Right forelimb (tissue), 1 donor: ENCODE measurements at places on chromosomes 16 and 17.
A peak's percentile ranks its signal among the peaks of the same experiment; 100 is the strongest.

- DNase-seq = no peak
These were observed 21.5 kb upstream of the HELZ start for GRCh38 chr17:67266496-67266895.

GRCh38 chr17:43367737-43368242, 31.0 kb upstream of the ARL4D start:
- DNase-seq = no peak

GRCh38 chr16:30112197-30113030, 923 bp downstream of the GDPD3 start:
- DNase-seq = peak; percentile 60

- no peak for DNase-seq
These were observed 2.7 kb downstream of the TRAF7 start for GRCh38 chr16:2158262-2158638.

GRCh38 chr16:12463961-12464360, 339.7 kb downstream of the CPPED1 start:
- no peak for DNase-seq

DNA sequence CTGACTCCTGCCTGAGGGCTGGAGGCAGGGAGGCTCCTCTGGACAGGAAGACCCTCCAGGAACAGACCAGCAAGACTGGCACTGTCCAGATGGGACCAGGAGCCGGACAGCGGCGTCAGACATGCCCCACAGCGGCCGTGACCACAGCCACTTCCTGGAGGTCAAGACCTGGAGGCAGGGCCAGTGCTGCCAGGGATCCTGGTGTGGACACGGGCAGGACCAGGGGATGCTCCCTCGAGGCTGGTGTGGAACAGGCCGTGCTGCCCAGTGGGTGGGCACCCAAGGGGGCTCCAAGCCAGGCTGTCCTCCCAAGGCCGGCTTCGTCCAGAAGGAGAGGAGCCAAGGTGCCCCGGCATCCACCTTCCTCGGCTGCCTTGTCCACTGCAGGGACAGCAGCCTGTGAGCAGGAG, 4.5 kb upstream of the CCDC57 start:
- DNase-seq = no peak

DNA sequence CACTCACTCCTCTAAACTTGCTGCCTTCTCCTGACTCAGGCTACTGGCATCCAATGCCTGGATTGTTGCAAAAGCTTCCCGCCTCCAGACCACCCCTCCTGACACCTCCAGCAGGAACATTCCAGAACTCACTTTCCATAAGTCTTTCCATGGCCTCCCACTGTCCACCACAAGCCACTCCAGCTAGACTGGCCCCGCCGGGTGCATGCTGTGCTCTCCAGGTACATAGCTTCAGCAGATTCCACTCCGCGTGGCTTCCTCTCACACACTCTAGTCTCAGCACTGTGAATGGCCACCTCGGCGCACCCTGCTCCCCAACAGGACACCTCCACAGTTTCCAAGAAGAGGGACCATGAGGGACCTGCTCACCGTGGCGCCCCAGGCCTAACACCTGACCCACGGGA, 25.9 kb upstream of the FAAP100 start:
- no peak for DNase-seq

GRCh38 chr16:54055864-54056263, 230.7 kb downstream of the IRX3 start:
- no peak for DNase-seq

DNA sequence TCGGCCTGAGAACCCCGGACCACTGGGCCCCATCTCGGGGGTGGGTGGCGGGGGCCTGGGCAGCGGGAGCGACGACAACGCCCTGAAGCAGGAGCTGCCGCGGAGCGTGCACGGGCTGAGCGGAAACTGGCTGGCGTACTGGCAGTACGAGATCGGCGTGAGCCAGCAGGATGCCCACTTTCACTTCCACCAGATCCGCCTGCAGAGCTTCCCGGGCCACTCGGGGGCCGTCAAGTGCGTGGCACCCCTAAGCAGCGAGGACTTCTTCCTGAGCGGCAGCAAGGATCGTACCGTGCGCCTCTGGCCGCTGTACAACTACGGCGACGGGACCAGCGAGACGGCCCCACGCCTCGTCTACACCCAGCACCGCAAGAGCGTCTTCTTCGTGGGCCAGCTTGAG, 8.9 kb upstream of the SERPINF2 start:
- DNase-seq = no peak

DNA sequence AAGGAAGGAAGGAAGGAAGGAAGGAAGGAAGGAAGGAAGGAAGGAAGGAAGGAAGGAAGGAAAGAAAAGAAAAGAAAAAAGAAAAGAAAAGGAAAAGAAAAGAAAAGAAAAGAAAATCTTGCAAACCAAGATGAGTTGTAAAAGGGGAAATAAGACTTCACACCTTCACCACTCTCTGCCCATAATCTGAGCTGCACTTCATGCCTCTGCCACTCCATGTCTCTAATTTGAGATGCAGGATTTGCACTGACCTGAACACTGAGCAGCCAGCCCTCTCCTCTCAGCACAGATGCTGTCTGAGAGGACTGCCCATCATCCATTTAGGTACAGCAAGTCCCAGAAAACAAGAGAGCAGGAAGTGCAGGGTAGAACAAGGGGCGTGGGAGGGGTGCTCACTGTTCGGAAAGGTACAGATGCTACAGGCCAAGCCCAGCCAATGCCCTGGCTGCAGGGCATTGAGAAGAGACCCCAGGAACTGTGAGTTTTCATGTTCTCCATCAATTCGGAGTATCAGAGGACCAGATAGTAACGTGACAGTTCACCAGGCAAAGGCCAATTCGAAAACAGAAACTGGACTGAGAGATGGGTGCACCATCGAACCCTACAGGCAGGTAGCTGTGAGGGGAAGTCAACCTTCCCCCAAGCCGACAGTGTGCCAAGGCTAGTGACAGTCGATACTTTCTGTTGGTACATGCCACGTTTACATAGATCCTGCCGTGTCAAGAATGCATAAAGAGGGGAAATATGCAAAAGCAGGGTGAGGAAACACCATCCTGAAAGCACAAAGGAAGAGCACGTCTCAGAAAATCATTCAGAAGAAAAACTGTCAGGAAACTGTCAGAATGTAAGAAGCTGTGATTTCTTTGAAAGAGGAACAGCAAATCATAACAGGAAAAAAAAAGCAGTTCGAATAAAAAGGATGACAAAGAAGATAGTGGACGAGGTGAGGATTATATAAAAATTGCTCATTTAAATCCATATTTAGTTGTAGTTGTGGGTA, 142.0 kb upstream of the RCVRN start:
- DNase-seq = no peak

GRCh38 chr17:79926142-79926604, 86.9 kb upstream of the CBX4 start:
- DNase-seq = no peak

GRCh38 chr17:8087075-8087951, at the start of gene ALOX12B:
Gene ALOX12B (minus strand): TSS chr17:8087716. CDS start chr17:8087442, 274 bp downstream.
- DNase-seq = no peak

GRCh38 chr16:64282181-64282580, 839.7 kb downstream of the CDH11 start:
- DNase-seq = no peak

GRCh38 chr17:27836651-27837050, 36.3 kb upstream of the NOS2 start:
- no peak for DNase-seq

GRCh38 chr17:2070241-2071023, 15.5 kb downstream of the HIC1 start:
- no peak for DNase-seq

GRCh38 chr17:57975044-57975443, 13.0 kb downstream of the VEZF1 start:
- DNase-seq = no peak

GRCh38 chr17:32870969-32871368, 6.0 kb downstream of the MYO1D start:
- DNase-seq = no peak

DNA sequence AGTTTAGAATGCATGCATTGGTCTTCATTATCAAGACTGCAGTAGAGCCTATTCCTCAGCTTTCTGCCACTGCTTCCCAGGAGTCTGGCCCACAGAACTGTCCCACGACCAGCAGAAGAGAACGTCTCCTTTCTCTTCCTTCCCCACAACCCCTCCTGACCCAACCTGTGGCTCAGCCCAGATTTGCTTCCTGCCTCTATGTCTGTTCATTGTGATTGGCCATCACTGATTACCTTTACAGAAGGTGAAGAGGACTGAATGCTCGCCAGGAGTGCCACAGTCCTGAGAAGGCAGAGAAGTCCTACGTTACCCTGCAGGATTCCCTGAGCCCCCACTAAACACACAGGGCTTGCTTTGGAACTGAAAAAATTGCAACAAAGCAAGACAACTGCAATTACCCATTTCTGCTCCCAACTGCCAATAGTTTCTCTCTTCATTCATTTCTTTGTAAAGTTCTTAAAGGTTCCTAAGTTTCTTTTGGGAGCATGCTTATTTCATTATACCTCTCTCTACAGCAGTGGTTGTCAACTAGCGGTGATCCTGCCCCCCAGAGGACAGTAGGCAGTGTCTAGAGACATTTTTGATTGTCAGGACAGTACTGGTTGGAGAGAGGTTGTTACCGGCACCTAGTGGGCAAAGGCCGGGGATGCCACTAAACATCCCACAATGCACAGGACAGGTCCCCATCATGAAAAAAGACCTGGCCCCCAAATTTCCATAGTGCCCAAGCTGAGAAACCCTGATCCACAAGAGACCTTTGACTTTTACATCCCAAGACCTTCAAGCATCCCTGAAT, 4.5 kb upstream of the NAT9 start:
- DNase-seq = no peak

GRCh38 chr16:35344012-35344762, 1884.8 kb downstream of the TP53TG3F start:
- no peak for DNase-seq

DNA sequence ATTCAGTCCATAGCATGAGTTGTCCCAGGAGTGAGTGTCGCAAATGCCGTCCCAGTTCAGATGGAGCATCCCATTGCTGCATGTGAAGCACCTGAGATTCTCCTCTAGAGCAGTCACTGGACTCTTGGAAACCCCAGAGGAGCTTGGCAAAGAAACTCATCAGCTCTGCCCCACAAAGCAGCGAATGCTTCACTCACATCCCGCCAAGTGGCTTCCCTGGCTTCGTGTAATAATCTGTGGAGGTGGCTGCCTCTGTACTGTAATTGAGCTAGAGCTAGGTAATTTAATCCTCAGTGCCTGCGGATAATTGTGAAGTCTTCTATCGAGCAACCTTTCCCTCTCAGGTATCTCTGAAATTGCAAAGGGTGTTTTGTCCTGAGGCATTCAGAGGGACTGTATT, 107.1 kb downstream of the SNX29 start:
- DNase-seq = no peak

DNA sequence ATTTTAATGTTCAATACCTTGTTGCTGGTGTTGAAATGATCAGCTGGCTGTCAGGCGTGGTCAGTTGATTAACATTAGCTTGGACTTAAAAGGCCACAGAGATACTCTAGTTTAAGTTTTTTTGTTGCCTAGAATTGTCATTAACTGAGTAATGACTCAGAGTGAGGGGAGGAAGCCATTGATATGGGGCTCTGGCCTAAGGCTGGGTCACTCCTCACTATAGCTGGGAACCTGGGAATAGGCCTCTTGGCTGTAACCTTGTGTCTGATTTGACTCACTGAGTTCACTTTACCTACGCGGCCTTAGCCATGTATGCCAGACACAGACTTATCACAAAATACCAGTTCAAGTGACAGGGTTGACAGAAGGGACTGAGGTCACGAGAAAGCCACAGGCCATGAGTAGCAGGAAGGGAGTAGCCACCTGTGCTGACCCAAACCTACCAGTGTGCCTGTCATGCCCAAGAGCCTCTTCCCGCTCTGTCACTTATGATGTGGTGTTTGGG, 37.9 kb upstream of the ADCY7 start:
- DNase-seq = no peak

GRCh38 chr16:67667817-67668494, 1.3 kb downstream of the C16orf86 start:
- DNase-seq = peak; percentile 86
